ENCODE measurements at places on chromosomes 3 and 15.
A peak's percentile ranks its signal among the peaks of the same experiment; 100 is the strongest.

DNA sequence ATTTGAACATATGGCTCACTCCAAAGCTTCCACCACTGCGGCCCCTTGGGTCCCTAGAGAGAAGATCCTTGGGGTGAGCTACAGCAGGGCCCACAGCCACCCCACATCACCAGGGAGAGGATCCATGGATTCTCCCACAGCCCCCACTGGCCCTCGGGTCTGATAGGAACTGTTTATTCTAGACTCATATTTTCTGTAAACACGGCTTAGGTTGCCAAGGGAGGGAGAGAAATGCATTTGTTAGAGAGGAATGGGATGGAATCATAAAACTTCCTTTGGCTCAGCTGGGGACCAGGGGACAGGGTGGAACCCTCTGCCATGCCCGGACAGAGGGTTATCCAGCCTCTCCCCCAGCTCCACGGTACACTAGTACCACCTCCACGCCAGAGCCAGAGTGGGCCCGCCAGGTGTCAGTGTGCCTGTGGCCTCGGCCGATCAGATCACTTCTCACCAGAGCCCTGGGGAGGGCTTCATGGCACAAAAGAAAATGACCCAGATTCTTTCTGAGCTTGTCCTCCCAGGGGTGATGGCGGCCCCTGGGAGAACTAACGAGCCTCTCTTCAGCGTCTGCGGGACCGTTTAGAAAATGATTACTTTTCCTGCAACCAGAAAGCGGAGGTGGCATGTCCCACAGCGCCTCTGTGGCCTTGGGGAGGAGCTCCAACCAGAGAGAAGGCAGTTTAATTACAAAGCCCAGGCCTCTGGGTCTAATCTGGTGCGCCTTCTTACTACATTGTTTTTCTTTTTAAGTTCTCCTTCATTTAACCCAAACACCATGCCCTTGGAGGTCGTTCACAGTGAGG is 33.7 kb downstream of the ADCY5 start:
- no peak for DNase-seq

DNA sequence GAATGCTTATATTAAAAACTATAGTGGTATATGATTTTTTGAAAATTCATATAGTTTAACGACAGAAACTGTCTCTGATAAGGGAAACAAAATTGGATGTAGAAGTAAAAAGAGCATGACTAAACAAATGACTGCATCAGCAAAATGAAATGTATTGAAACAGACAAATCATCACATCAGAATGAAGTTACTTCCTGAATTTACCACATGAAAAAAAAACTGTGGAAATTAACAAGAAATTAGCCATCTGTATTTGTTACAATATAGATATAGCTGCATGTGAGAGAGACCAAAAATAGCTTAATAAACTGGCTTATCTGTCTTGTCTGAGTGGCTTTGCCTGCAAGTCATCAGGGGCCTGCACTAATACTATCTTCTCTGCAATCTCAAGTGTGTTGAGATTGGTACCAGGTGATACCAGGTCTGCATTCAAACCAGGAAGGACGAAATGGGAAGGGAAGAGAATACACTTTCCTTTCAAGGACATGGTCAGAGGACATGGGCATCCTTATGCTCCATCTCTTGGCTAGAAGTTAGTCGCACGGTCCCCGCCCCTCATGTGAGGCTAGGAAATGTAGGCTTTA is 388.7 kb downstream of the GRM7 start:
- DNase-seq = no peak

- no peak for DNase-seq
Observed at GRCh38 chr3:196994056-196994455, 25.4 kb upstream of the PIGZ start.

- DNase-seq = no peak
Observed at GRCh38 chr15:43529141-43529540, 11.7 kb downstream of the MAP1A start.

DNA sequence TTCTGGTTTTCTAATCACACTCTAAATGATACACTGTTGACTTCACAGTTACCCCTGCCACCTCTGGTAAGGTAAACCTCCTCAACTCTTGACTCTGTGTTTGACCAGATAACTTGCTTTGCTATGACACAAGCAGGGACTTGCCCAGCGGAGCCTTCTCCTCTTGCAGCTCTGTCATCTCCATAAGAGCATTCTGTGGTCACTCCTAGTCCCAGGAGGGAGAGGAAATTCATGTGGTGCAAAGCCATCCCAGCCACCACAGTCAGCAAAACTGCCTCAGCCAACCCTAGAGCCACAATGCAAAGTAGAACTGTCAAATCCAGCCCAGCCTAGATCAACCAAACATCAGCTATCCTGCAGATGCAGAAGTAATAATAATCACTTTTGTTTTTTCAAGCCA is 144.7 kb upstream of the GADL1 start:
- DNase-seq = no peak

DNA sequence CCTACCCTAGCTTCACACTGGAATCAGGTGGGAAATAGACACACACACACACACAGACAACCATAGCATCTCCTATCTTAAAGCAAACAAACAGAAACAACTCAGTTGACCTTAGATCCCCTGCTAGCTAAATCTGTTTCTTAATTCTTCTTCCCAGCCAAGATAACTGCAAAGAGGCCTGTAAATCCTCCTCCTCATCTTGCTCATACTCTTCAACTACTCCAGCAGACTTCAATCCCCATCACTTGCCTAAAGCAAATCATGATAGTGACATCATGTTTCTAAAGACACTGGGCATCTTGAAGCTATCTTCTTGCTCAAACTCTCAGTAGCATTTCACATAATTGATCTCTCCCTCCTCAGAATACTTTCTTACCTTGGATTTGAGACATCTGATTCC is 303.0 kb downstream of the RBMS3 start:
- no peak for DNase-seq

DNA sequence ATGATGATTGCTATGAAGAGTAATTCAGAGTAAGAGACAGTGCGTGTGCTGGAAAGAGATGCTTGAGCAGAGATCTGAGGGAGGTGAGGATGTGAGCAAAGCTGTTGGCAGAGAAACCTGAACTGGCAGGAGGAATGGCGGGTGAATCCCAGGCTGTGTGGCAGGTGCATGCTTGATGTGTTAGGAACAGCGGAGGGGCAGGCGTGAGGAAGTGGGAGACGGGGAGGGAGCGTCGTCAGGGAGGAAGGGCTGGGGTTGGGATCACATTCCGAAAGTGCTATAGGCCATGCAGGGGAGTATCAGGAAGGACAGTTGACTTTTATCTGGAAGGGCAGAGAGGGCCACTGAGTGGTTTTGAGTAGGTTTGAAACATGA is 8.6 kb downstream of the GABRA5 start:
- DNase-seq = no peak

DNA sequence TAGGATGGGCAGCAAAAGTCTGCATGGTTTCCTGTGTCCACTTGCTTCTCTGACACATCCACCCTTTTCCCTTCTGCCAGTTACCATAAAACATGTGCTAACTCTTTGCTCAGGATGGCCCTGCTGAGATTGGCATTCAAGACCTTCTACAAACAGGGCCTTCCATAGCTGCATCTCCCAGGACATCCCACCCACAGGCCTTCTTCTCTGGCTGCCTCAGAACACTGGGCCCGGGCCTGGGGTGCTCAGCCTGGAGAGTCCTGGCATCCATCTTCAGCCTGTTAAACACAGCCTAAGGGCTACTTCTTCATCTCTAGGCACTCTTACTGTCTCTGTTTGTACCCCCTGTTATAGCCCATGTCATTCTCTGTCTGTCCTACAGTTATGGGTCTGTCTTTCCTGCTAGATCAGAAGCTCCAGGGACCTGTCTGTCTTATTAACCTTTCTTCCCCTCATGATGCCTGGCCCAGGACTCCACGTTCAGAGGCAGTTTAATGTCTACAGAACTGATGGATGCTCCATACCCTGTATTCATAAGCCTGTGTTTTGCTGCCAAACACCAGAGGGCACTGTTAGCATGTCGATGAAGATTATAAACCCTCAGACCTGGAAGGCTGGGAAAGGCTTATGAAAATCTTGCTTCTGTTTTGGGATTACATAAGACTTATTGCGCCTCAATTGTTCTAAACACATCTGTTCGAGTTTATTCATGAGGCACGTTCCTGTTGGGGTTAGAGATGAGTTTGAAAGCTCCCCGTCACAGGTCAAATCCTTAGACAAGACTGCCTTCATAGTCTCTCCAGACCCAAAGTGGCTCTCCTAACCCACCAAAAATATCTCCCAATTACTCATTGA is 16.5 kb downstream of the SEMA3G start:
- peak; percentile 28 for DNase-seq

DNA sequence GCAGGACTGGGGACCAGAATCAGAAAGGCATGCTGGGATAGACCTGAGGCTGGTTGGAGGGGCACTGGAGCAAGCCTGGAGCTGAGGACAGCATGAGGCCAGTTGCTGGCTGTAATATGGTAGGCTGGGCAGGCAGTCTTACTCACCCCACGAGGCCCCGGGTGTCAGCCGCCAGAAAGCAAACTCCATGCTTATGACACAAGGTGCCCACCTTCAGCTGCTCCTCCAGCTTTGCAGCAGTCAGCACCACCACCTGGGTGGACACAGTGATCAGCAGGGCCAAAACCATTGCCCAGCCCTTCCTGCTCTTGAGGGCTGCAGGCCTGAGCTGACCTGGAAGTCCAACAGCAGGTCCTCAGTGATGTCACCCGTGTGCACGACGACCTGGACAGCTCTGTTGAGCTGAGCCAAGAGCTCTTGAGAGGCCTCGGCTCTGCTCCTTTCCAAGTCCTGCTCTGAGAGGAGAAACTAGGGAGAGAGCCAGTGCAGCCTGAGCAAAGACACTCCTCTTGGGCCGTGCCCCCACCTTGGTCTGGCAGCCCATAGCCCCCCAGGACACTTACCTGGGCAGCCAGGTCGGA is 747 bp downstream of the UBA7 start:
- DNase-seq = no peak

DNA sequence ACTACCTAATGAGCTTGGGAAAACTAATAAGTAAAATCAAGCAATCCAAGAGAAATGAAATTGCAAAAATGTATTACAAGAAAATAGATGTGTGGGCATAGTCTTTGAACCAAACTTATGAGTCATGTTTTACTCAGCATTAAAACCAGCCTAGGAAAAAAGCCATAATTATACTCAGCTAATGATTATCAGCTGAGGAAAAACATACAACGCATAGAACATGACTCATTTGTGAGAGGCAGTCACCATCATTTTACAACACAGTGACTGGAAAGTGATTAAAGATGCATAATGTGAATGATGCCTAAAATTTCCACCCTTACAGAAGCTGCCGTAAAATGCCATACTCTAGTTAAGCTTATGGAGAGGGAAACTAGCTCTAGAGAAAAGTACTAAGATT is 238.0 kb upstream of the EOMES start:
- no peak for DNase-seq

- DNase-seq = no peak
Observed at GRCh38 chr3:37229740-37230139, 55.4 kb upstream of the LRRFIP2 start.

DNA sequence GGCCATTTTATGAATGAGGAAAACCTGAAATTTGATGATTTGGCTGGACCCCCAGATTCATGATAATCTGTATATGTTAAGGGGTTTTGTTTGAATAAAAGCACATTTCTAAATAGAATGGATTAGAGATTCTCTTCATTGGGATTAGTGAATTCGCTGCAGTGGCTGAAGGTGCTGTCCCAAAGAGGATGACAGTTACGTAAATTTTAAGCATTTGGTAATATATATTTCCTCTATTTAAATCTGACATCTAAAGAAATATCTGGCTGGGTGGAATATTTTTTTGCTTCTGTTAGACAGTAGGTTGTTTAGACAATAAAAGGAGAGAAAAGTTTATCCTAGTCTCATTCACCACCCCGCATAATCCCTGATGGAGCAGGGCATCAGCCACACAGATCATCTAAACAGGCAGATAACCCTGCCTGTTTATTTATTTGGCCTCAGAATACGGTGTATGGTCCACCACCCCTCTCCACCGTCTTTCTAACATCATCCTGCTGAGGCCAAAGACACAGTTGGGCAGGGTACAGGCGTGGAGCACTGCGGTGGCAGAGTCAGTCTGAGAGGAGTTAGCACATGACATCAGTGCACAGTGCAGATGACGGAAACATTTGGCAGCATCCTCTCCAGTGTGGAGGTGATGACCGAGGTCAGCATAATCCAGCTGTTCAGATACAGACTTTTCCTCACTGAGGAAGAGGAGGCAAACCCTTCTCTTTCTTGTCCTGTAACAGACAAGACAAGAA is 20.4 kb upstream of the NFKBIZ start:
- no peak for DNase-seq

DNA sequence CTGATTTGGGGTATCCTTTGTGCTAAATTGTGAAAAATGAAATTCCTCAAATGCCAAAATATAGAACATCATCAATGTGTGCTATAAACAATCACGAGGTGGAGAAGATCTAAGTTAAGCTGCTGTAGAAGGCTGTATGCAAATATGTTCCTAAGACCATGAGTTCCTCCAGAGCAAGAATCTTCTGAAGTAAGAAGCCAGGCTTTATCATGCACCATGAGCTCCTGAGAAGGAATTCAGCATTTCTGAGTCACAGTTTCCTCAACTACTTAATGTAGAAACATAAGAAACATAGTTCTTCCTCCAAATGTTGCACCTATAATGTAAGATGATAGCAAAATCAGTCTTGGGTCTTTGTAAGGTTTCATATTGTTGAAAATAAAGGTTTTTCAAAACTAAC is 241.7 kb upstream of the MDFIC2 start:
- DNase-seq = no peak

- no peak for DNase-seq
Observed at GRCh38 chr3:42635111-42635510, 18.4 kb upstream of the ZBTB47 start.

GRCh38 chr3:42745291-42745745 is 27.7 kb downstream of the CCDC13 start:
- no peak for DNase-seq

- no peak for DNase-seq
Observed at GRCh38 chr3:165476399-165477060, 280.3 kb upstream of the SLITRK3 start.

- no peak for DNase-seq
Observed at GRCh38 chr3:111694471-111694870, 99.3 kb upstream of the ZBED2 start.

DNA sequence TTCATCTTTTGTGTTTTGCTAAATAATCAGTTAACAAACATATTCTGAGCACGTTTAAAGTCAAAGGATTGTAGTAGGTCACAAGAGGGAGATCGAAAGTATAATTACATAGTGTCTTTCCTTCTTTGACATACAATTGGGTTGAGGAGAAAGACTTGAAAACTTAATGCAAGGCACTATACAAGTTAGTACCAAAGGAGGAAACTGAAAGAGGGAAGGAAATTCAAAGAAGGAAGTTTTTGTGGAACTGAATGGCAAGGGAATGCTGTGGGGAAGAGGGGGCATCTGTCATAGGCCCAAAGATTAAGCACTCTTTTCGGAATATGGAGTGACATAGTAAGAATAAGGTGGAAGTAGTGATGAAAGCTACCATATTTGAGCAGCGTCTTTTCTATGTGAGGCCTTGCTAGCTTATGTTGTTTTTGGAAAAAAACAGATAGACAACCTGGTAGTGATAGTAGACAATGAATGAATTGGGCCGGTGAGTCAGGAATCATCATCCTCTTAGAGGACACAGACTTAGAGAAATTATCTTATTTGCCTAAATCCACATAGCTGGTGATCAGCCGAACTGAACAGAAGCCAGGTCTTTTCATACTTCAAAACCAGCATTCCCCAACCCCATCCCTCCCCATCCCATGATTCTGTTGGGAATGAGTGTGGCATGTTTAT is 10.2 kb downstream of the MBNL1 start:
- DNase-seq = no peak
